ENCODE measurements at places on chromosomes 2 and 18. TPM values are rescaled to one million over a fixed set of nuclear protein-coding genes. Genes with fewer than 3 reads are reported as not detected.

CCT4 gene
- total RNA-seq: 35.7 TPM

DNPEP gene
- 58.4 TPM for total RNA-seq

ELOA2 gene
- not detected for total RNA-seq

CD8A gene
- 0.47 TPM for total RNA-seq

RFX8 gene
- 0.09 TPM for total RNA-seq

IGFBP5 gene
- total RNA-seq: 43.4 TPM

TMEM185B gene
- total RNA-seq: 8.5 TPM

OST4 gene
- total RNA-seq: 94.8 TPM

SH2D6 gene
- 0.92 TPM for total RNA-seq

PARD6G gene
- 2.4 TPM for total RNA-seq

COL4A4 gene
- 0.14 TPM for total RNA-seq

CD8B2 gene
- total RNA-seq: 0.05 TPM

GKN1 gene
- not detected for total RNA-seq

Measured in liver (tissue), 10 donors.